ENCODE measurements at places on chromosomes 3 and 15. TPM values are rescaled to one million over a fixed set of nuclear protein-coding genes. Genes with fewer than 3 reads are reported as not detected.

DLL4 gene
- total RNA-seq: 3.1 TPM

GP9 gene
- total RNA-seq: not detected

CYP19A1 gene
- total RNA-seq: 0.08 TPM

AGBL1 gene
- not detected for total RNA-seq

PCOLCE2 gene
- 2.6 TPM for total RNA-seq

RPUSD2 gene
- 9.2 TPM for total RNA-seq

HYAL3 gene
- 7.4 TPM for total RNA-seq

FBXO40 gene
- total RNA-seq: not detected

CTXN2 gene
- total RNA-seq: not detected

SIDT1 gene
- 0.13 TPM for total RNA-seq

PLSCR5 gene
- not detected for total RNA-seq

CPEB1 gene
- 8.6 TPM for total RNA-seq

CPA3 gene
- not detected for total RNA-seq

EFHB gene
- total RNA-seq: 1.4 TPM

NAALADL2 gene
- 2.4 TPM for total RNA-seq

RAB6B gene
- total RNA-seq: 0.65 TPM

TBC1D21 gene
- total RNA-seq: not detected

TUSC7 gene
- not detected for total RNA-seq

ARL13B gene
- total RNA-seq: 10.1 TPM

GOLGA8O gene
- 0.24 TPM for total RNA-seq

PRR20G gene
- not detected for total RNA-seq

A4GNT gene
- not detected for total RNA-seq

CDCP1 gene
- total RNA-seq: 19.2 TPM

CD200 gene
- 2.2 TPM for total RNA-seq

TRPM1 gene
- total RNA-seq: not detected

IFT57 gene
- total RNA-seq: 21.6 TPM

FOXB1 gene
- not detected for total RNA-seq

NANOGP8 gene
- total RNA-seq: not detected

CFAP91 gene
- 1.4 TPM for total RNA-seq

P2RY14 gene
- total RNA-seq: not detected

PLCL2 gene
- total RNA-seq: 3.6 TPM

ZSCAN29 gene
- 6.3 TPM for total RNA-seq

TP63 gene
- total RNA-seq: 0.16 TPM

BAHD1 gene
- total RNA-seq: 10.5 TPM

PLSCR2 gene
- not detected for total RNA-seq

CCDC50 gene
- 90.2 TPM for total RNA-seq

FBXW12 gene
- not detected for total RNA-seq

MST1R gene
- 3.1 TPM for total RNA-seq

PEAK1 gene
- total RNA-seq: 27.8 TPM

Data from epithelial cell of alveolus of lung (primary cell).